Ascending aorta (tissue), 2 donors: ENCODE measurements at places on chromosomes 13 and 19. TPM values are rescaled to one million over a fixed set of nuclear protein-coding genes. Genes with fewer than 3 reads are reported as not detected.

DNA sequence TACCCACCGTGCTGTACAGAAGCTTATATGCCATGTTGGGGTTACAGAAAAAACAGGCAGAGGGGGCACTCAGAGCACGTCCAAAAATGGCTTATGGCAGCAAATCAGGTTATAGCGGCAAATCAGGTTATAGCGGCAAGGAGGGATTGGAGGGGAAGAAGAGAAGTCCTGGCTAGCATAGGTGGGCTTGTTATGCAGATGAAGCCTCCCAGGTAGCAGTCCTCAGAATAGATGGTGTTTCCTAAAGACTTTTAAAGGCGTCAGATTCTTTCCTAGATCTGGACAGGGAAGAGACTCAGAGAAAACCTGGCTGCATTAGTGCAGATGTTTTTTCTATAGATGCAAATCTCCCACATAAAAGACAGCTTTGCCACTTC lies 19.8 kb upstream of the PLEKHF1 start:
- H3K4me3 ChIP-seq: peak overlapping the region; percentile 6
- no peak for DNase-seq
- no peak overlapping the region for H3K27ac ChIP-seq
- H3K4me1 ChIP-seq: no peaks in the 10 kb centered on the region
- H3K36me3 ChIP-seq: no peaks in the 10 kb centered on the region

DNA sequence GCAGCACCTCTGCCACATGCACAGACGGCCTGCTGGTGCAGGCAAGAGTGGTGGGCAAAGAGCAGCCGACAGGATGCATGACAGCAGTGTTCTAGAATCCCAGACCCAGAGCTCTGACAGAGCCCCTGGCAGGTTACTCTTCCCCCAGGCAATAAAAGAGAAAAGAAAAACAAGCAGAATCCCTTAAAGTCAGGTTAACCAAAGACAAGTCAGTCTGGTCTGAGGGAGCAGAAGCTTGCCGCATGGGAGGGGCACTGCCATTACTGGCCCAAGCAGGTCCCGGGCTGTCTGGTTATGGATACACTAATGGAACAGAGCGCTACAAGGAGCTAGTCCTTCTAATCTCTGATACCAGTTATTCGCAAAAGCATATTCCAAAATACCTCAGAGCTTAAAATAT lies 36.1 kb upstream of the DOCK9 start:
- no peak overlapping the region for H3K4me3 ChIP-seq
- no peaks in the 10 kb centered on the region for H3K36me3 ChIP-seq

GRCh38 chr13:110447058-110447511 lies 114.4 kb downstream of the RAB20 start:
- DNase-seq: no peak
- no peaks in the 10 kb centered on the region for H3K27me3 ChIP-seq
- H3K36me3 ChIP-seq: peaks cover 74% of the 10 kb centered on the region
- H3K27ac ChIP-seq: no peak overlapping the region
- no peak overlapping the region for H3K4me3 ChIP-seq
- H3K4me1 ChIP-seq: no peaks in the 10 kb centered on the region

GRCh38 chr13:99269627-99270241 lies 11.6 kb upstream of the GPR18 start:
- no peak overlapping the region for H3K4me3 ChIP-seq
- H3K4me1 ChIP-seq: no peaks in the 10 kb centered on the region
- no peaks in the 10 kb centered on the region for H3K36me3 ChIP-seq
- no peak overlapping the region for H3K27ac ChIP-seq

DNA sequence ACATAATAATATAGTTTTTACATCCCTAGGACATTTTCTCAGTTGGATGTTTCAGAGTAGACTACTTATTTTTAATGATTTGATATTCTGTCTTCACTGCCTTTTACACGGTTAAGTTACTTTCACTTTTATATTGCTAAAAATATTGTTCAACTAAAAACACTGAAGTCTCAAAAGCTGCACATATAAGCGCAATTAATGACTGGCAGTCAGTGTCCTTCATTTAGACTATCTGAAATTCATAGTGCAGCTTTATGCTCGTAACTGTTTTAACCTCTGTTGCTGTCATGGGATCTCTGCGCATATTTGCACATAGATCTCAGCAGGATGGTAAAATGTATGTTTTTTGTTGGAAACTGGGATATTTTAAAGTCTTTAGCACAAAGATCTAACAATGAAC lies 864.3 kb downstream of the SLITRK6 start:
- H3K27ac ChIP-seq: no peak overlapping the region
- H3K36me3 ChIP-seq: no peaks in the 10 kb centered on the region
- H3K4me1 ChIP-seq: no peaks in the 10 kb centered on the region
- H3K4me3 ChIP-seq: peak overlapping the region; percentile 6
- DNase-seq: no peak
- no peaks in the 10 kb centered on the region for H3K27me3 ChIP-seq

DNA sequence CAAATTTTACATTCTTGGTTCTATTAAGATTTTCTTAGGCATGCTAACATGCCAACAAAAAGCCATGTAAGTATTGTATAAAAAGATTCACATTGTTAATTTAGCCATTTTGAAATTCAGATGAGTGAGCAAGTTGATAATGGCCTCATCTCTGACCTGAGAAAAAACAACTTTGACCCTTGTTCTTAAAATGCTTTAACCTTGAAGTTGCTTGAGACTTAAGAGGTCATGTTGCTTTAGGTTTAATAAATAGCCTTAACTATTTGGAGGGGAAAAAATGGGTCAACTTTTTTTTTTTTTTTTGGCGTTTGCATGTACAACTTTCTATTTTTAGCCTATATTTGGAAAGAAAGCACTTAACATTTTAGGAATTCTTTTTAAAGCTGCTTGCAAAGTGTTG lies 6.0 kb downstream of the MIR17HG start:
- no peak for DNase-seq
- no peak overlapping the region for H3K4me3 ChIP-seq
- H3K27me3 ChIP-seq: no peaks in the 10 kb centered on the region

- peak within 1 kb of the TSS; percentile 82 for H3K4me3 ChIP-seq
- H3K27me3 ChIP-seq: no peaks in the 10 kb centered on the region
- DNase-seq: peak; percentile 93
- no peaks in the 10 kb centered on the region for H3K36me3 ChIP-seq
- H3K4me1 ChIP-seq: peaks cover 5% of the 10 kb centered on the region
These were observed at the start of gene GNG7 for GRCh38 chr19:2702170-2703076. Gene GNG7, minus strand, starts transcription at chr19:2702694. Its CDS starts 182,006 bp downstream, at chr19:2520688.

GRCh38 chr19:47232422-47233211 lies 1.6 kb upstream of the BBC3 start:
- H3K4me1 ChIP-seq: peaks cover 10% of the 10 kb centered on the region
- DNase-seq: no peak
- H3K4me3 ChIP-seq: peak overlapping the region; percentile 2

GRCh38 chr19:42508892-42509444 lies 19.3 kb downstream of the CEACAM1 start:
- DNase-seq: no peak
- no peaks in the 10 kb centered on the region for H3K27me3 ChIP-seq
- H3K4me1 ChIP-seq: no peaks in the 10 kb centered on the region
- H3K36me3 ChIP-seq: no peaks in the 10 kb centered on the region
- no peak overlapping the region for H3K27ac ChIP-seq
- H3K4me3 ChIP-seq: no peak overlapping the region

DNA sequence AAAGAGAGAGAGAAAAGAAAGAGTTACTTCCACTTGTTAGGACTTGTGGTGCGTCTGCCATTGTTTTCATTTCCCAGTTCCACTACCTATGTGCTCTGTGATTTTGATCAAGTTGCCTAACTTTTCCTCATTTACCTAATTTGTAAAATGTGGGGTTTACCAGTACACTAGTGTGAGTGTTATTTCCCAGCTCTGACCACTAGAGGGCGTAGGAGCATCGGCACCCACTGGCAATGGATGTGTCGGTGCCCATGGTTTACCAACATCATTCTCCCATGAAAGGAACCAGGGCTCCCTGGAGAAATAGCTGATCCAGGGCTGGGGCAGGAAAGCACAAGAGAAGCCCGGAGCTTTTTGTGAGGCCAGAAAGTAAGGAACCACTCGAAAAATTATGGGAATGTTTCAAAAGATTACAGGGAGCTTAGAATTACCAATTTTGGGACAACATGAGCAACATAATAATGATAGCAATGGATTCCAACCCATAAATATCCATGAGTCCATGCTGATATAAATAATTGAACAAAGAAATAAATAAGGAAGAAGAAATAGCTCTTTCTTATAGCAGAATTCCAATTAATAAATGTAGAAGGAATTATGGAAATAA lies 15.1 kb upstream of the CEACAM4 start:
- H3K27ac ChIP-seq: no peak overlapping the region
- no peaks in the 10 kb centered on the region for H3K4me1 ChIP-seq
- H3K4me3 ChIP-seq: no peak overlapping the region
- H3K36me3 ChIP-seq: no peaks in the 10 kb centered on the region

DNA sequence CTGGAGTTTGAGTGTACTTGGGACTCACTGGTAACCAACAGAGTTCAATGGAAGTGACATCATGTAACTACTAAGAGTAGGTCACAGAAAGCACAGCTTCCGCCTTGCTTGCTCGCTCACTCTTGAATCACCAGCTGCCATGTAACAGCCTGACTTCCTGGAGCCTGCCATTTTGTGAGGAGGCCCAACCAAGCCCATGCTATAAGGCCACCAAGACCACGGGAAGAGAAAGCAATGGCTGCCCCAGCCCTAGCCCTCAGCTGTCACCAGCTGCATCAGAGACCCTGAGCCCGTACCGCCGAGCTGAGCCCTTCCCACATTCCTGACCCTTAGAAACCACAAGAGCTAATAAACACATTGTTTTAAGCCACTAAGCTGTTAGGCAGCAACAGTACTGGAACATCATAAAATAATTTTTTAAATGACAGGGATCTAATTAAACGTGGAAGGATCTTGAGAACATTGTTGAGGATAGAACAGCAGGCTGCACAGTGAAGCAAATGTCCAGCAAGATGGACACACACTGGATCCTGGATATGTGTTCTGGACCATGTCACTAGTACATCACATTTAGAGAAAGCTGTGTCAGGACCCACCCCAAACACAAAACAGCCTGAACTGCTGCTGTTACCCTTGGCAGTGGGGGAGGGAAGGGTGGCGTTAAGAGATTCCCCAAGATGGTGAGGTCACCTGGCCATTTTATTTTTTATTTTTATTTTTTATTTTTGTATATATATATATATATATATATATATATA lies 21.7 kb upstream of the LDLR start:
- H3K27ac ChIP-seq: no peak overlapping the region
- DNase-seq: no peak
- no peaks in the 10 kb centered on the region for H3K27me3 ChIP-seq
- H3K4me3 ChIP-seq: no peak overlapping the region
- H3K4me1 ChIP-seq: no peaks in the 10 kb centered on the region
- H3K36me3 ChIP-seq: peaks cover 13% of the 10 kb centered on the region

DNA sequence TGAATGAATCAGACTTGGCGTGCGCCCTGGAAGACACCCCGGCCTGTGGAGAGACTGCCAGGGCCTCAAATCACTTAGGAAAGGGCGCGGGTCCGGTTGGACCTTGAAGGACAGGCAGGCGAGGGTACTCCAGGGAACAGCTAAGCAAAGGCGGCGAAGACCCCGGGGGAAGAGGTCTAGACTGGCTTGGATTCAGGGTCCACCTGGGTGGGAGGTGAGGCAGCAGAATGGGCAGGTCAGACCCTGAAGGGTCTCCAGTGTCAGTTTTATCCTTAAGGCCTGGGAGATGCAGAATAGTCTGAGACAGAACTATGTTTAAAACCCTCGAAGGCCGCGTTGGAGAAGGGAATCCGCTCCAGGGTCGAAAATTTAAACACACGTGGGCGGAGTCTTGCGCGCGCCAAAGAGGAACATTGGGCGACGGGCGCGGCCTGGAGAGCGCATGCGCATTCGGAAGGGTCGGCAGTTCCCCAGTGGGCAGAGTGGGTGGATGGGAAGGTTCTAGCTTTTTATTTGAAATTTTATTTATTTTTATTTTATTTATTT lies 567 bp upstream of the SMG9 start:
- H3K27me3 ChIP-seq: no peaks in the 10 kb centered on the region
- peaks cover 4% of the 10 kb centered on the region for H3K36me3 ChIP-seq
- peak overlapping the region; percentile 99 for H3K27ac ChIP-seq
- H3K4me1 ChIP-seq: peaks cover 26% of the 10 kb centered on the region

- H3K4me1 ChIP-seq: peaks cover 6% of the 10 kb centered on the region
- H3K27ac ChIP-seq: peak within 1 kb of the TSS; percentile 91
- peak; percentile 100 for DNase-seq
- H3K4me3 ChIP-seq: peak within 1 kb of the TSS; percentile 88
These were observed at the start of the genes COPE and DDX49 for GRCh38 chr19:18919086-18919899. Gene COPE, minus strand, starts transcription at chr19:18919387. Its CDS starts 39 bp downstream, at chr19:18919348. Gene DDX49, plus strand, starts transcription at chr19:18919715. Its CDS starts 27 bp downstream, at chr19:18919742.

DNA sequence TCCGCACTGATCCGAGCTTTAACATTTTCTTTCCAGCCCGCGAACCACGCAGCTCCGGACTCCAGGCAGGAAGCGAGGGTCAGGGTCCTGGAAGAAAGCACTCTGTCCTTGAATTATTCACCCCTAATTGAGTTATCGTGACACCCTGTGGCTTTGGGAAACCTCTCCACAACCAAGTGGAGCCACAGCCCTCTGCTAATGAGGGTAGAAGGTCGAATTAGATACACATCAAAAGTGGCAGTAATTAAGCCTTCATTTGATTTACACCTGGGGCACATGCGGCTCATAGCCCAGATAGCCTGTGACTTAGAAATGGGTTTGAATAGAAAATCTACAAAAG lies 15.9 kb upstream of the RNF17 start:
- DNase-seq: no peak
- peaks cover 7% of the 10 kb centered on the region for H3K4me1 ChIP-seq
- no peaks in the 10 kb centered on the region for H3K27me3 ChIP-seq
- no peak overlapping the region for H3K27ac ChIP-seq
- H3K36me3 ChIP-seq: no peaks in the 10 kb centered on the region

DNA sequence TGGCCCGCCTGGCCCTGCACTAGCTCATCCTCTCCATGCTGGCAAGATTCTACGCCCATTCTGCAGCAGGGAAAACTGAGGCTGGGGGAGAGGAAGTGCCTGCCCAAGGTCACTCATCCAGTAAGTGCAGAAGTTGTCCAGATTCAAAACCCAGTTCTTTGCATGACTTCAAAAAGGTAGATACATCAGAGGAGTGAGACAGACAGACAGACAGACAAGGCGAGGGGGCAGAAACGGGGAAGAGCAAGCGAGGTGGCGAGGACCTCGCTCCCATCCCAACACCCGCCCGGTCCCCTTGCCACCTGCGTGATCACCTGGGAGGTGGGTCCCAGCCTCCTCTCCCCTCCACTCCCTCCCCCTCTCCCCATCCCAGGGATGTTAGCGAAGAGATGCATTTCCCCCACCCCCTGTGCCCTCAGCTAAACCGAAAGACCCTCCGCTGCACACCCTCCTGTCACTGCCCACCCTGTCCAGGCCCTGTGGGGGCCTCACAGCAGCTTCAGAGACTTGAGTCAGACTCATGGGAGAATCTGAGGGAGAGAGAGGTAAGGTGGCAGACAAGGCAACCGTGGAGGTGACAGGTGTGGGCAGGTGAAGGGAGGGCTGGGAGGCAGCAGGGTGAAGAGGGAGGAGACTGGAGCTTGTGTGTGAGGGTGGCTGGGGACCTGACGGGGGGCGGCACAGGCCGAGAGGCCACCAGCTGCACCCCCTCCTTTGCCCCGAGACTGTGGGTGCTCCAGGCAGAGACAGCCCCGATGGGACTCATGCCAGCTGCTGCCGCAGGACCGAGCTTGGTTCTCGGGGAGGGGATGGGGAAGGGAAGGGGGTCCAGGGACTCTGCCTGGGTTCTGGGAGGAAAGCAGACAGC lies 18.9 kb downstream of the LRRC4B start:
- H3K4me3 ChIP-seq: no peak overlapping the region
- no peak overlapping the region for H3K27ac ChIP-seq
- no peak for DNase-seq
- no peaks in the 10 kb centered on the region for H3K36me3 ChIP-seq
- no peaks in the 10 kb centered on the region for H3K27me3 ChIP-seq

The EXOC3L2 gene
- total RNA-seq: 33.5 TPM

The RASIP1 gene
- 85.9 TPM for total RNA-seq

The ZNF304 gene
- 5.9 TPM for total RNA-seq

The ZNF274 gene
- 14.7 TPM for total RNA-seq

The SLC1A5 gene
- total RNA-seq: 86.8 TPM
